Stimulated activated CD8-positive, alpha-beta memory T cell treated with anti-CD3 and anti-CD28 coated beads, Interleukin-4, amount 100 ng/mL, for 1 hour (primary cell): ENCODE measurements at places on chromosomes 12 and 14.

GRCh38 chr12:91178781-91179180, 3.8 kb downstream of the DCN start:
- no peak for DNase-seq

GRCh38 chr12:104565606-104566243, 109.0 kb downstream of the CHST11 start:
- DNase-seq, result no peak

- no peak for DNase-seq
These were observed 28.4 kb upstream of the MON2 start for GRCh38 chr12:62438098-62438692.

GRCh38 chr14:72559202-72559601, 334.7 kb downstream of the DPF3 start:
- no peak for DNase-seq

DNA sequence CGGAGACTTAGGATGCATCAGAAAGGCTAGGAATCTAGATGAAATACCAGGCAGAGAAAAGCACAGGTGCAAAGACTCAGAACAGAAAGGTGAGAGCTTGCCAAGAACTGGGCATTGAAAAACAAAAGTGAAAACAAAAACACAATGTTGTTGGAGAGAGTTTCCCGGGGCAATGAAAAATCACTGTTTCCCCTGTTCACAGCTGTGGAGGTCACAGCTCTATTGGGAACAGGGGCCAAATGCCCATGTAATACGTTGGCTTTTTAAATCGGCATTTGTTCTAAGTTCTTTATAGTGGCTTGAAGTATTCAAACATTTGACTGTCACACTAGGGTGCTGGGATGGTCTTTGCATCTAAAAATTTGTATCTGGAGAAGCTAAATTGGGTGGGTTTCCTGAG, 108.3 kb downstream of the SLC15A4 start:
- no peak for DNase-seq

DNA sequence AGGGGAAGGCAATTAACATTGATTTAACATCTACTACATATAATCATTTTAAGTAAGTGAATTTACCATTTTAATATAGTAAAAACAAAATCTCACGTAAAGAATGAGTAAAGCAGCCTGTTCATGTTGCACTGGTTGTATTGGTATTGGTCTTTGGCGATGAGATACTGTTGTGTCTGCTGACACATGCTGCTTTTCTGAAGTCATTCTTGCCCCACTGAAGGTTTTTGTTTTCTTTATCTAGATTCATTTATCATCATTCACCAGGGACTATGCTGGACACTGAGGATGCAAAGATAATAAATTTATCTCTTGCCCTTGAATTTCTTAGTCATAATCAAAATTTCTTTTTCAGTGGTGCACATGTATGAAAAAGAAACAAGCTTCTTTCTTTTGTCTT, 246.2 kb upstream of the NPAS3 start:
- no peak for DNase-seq

DNA sequence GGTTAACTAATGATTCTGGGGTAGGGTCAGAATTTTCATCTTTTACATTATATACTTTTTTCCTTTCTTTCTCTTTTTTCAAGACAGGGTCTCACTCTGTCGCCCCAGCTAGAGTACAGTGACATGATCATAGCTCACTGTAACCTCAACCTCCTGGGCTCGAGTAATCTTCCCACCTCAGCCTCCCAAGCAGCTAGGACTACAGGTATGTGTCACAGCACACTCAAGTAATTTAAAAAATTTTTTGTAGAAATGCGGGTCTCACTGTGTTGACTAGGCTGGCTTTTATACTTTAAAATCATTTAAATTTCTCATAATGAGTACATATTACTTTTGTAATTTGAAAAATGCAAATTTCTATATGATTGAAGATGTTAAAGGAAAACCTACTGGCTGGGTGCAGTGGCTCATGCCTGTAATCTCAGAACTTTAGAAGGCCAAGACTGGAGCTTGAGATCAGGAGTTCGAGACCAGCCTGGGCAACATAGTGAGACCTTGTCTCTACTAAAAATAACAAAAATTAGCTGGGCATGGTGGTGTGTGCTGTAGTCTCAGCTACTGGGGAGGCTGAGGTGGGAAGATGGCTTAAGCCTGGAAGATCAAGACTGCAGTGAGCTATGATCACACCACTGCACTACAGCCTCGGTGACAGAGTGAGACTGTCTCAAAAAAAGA, 25.7 kb downstream of the R3HDM2 start:
- no peak for DNase-seq
